ENCODE measurements at places on chromosomes 3 and 15.

- H3K4me1 ChIP-seq: no peaks in the 10 kb centered on the region
- H3K27ac ChIP-seq: no peak overlapping the region
- no peaks in the 10 kb centered on the region for H3K27me3 ChIP-seq
- no peaks in the 10 kb centered on the region for H3K36me3 ChIP-seq
These were observed 202.8 kb upstream of the UBE2E1 start for GRCh38 chr3:23602971-23603370.

GRCh38 chr3:42911551-42911950 lies 5.6 kb downstream of the ZNF662 start:
- peaks cover 4% of the 10 kb centered on the region for H3K4me1 ChIP-seq
- H3K27me3 ChIP-seq: no peaks in the 10 kb centered on the region
- H3K27ac ChIP-seq: no peak overlapping the region
- no peak for DNase-seq

- no peaks in the 10 kb centered on the region for H3K27me3 ChIP-seq
- H3K4me3 ChIP-seq: no peak overlapping the region
- H3K4me1 ChIP-seq: no peaks in the 10 kb centered on the region
These were observed 45.5 kb upstream of the BOC start for GRCh38 chr3:113165841-113166240.

GRCh38 chr15:59266028-59266427 lies 59.4 kb downstream of the LDHAL6B start:
- no peaks in the 10 kb centered on the region for H3K4me1 ChIP-seq
- no peaks in the 10 kb centered on the region for H3K27me3 ChIP-seq

GRCh38 chr3:61594144-61594963 lies 33.0 kb downstream of the PTPRG start:
- no peak overlapping the region for H3K4me3 ChIP-seq
- H3K27ac ChIP-seq: no peak overlapping the region
- H3K27me3 ChIP-seq: no peaks in the 10 kb centered on the region
- DNase-seq: no peak

All from CD8-positive, alpha-beta memory T cell (primary cell).